ENCODE measurements at places on chromosomes 6 and 20.

DNA sequence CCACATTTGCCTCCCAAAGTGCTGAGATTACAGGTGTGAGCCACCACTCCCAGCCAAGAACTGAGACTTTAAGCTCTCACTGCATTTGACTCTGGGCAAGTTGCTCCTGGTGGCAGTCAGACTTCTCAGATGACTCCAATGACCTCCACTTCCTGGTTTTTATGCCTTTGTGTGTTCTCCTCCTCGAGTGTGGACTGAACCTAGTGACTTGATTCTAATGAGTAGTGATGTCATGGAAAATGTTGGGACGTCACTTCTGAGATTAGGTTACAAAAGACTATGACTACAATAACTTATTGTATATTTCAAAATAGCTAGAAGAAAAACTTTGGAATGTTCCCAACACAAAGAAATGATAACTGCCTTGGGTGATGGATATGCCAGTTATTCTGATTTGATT lies 12.0 kb downstream of the SPINT3 start:
- DNase-seq = no peak

DNA sequence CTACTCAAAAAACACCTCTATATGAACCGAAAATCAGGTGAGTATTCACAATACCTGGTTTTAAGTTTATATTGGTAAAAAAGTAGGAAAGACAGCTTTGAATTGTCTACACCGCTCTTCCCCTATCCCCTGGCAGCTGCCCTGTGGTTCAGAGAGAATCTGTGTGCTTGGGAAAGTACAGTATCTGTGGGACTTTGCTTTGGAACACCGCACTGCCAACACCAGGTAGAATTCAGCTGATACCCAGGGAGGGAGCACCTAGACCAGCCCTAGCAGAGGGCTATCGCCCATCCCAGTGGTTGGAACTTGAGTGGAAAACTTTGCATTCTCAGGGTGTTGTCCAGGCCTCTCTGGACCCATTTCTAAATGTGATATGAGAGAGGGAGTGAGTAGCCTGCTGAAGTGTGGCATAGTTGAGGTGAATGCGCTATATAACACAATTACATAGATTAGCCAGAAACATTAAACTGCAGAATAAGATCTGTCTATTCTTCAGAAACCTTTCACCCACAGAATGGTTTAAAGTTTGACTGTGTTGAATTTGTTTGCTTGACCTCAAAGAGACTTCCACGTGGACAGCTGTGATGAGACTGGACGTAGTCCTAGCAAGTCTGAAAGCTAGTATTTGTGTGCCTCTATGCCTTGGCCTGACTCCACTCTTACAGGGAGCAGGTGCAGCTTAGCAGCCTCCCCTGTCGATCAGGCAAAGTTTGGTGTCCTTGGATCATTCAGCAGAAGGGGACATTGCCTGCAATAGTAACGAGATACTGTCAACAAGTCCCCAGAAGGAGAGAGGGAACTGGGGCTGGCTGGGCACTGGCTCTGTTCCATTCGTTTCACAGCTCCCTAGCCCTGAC lies 11.5 kb upstream of the MPC1 start:
- DNase-seq = no peak

- DNase-seq = no peak
Observed at GRCh38 chr6:5540370-5540769, 279.1 kb downstream of the FARS2 start.

- DNase-seq = no peak
Observed at GRCh38 chr6:14440940-14441781, 323.6 kb downstream of the CD83 start.

- no peak for DNase-seq
Observed at GRCh38 chr20:24954151-24954550, 5.1 kb downstream of the CST7 start.

GRCh38 chr6:32940656-32941213 lies at the start of gene HLA-DMB:
Gene HLA-DMB, minus strand, starts transcription at chr6:32941028. Its CDS starts 221 bp downstream, at chr6:32940807.
- no peak for DNase-seq

GRCh38 chr6:20448828-20449227 lies 47.1 kb downstream of the E2F3 start:
- DNase-seq = no peak

- no peak for DNase-seq
Observed at GRCh38 chr20:47973519-47974233, 188.4 kb upstream of the SULF2 start.

GRCh38 chr20:50344232-50345071 lies 153.8 kb downstream of the CEBPB start:
- DNase-seq = no peak

- DNase-seq = no peak
Observed at GRCh38 chr6:160810238-160810637, 108.2 kb downstream of the PLG start.

GRCh38 chr6:52435345-52435744 lies 15.2 kb downstream of the EFHC1 start:
- no peak for DNase-seq

DNA sequence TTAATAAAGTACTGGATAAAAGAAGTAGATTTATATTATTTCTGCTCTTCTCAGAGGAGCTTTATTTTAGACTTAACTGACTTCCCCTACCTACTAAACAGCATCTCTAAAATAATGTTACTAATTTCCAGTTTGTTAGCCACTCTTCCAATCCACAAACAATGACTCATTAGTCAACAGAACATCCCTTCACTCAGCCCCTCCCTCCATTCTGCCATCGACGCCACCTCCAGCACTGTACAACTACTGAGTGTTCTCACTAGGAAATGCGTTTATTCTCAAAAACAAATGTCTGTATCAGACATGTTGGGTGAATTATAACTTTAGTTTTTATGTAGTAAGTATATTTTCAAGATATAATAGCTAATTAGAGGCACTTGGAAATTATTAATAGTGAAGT lies 427.0 kb downstream of the EYS start:
- DNase-seq = no peak

DNA sequence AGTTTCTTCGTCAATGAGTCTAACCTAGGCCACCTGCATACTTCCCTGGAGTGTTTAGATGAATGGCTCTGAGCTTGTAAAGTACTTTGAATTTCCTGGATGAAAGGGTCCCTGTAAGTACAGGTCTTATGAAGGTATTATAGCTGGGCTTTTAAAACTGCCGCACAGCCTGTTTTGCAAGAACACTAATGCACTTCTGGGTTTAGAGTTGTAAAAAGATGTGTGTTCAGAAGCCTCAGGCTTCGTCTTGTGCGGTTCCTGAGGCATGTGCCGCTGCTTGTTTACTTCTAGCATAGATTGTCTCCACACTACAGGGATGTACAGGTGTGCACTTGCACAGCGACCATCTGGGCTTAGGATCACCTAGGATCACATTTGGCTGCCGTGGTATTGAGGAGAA lies 324.5 kb downstream of the SOX4 start:
- no peak for DNase-seq

GRCh38 chr6:162862462-162862861 lies 134.7 kb downstream of the PACRG start:
- DNase-seq = no peak

DNA sequence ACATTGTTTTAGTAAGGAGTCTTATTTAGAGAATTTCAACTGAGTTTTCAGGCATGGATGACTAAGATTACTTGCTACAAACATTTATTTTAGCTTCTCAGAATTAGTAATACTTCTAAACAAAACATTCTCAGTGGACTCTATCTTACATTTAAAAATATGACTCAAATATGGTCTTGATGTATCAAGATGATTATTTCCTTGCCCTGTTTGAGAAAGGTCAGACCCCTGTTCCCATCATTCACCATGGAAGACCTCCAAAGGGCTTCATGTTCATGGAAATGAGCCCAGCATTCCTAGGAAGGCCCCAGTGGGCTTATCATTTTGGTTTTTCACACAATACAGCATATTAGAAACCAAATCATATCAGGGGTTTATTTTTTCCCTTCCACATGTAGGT lies 24.6 kb upstream of the TRPC4AP start:
- no peak for DNase-seq

DNA sequence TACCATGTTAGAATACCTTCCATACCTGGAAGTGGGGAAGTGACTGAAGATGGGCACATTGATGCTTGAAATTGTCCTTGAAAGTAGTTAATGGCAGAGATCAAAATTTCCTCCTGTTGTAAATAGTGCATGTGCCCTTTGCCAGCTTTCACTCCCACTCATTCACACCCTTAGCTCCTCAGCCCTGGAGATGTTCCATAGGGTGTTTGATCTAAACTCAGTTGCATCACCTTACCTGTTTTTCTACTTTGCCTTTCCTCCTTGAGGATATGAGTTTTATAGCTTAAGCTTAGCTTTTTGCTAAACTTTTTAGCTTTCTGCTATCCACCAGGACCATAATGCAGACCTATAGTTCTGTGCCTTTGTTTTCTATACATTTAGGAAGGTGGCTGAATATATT lies 69.0 kb downstream of the CEP57L1 start:
- DNase-seq = no peak

GRCh38 chr6:84220809-84221409 lies 6.5 kb downstream of the CEP162 start:
- DNase-seq = no peak

DNA sequence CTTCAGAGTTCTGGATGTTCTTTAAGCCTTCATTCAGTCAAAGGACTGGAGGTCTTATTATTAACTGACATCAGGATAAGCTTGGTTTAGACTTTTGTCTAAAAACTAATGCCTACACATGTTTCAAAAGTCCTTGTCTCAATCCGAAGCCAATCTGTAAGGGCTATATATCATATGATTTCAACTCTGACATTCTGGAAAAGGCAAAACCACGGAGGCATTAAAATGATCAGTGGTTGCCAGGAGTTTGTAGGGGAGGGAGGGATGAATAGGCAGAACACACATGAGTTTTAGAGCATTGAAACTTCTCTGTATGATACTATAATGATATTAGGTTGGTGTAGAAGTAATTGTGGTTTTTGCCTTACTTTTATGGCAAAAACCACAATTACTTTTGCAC lies 1285.8 kb upstream of the CITED2 start:
- DNase-seq = no peak

GRCh38 chr20:36624068-36624943 lies 18.7 kb downstream of the RAB5IF start:
- DNase-seq = no peak

DNA sequence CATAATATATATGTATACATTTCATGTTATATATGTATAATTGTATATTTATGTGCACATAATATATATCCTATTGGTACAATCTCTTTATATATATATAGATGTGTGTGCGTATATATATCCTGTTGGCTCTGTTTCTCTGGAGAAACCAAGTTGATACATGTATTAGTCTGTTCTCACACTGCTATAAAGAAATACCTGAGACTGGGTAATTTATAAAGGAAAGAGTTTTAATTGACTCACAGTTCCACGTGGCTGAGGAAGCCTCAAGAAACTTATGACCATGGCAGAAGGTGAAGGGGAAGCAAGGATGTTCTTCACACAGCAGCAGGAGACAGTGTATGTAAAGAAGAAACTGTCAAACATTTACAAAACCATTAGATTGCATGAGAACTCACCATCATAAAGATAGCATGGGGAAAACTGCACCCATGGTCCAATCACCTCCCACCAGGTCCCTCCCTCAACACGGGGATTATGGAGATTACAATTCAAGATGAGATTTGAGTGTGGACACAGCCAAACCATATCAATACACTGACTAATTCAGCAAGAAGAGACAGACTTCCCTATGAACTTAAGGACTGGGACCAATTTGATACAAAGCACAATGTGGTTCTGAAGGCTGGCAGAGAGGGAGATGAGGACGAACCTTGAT lies 14.0 kb downstream of the CST3 start:
- no peak for DNase-seq

DNA sequence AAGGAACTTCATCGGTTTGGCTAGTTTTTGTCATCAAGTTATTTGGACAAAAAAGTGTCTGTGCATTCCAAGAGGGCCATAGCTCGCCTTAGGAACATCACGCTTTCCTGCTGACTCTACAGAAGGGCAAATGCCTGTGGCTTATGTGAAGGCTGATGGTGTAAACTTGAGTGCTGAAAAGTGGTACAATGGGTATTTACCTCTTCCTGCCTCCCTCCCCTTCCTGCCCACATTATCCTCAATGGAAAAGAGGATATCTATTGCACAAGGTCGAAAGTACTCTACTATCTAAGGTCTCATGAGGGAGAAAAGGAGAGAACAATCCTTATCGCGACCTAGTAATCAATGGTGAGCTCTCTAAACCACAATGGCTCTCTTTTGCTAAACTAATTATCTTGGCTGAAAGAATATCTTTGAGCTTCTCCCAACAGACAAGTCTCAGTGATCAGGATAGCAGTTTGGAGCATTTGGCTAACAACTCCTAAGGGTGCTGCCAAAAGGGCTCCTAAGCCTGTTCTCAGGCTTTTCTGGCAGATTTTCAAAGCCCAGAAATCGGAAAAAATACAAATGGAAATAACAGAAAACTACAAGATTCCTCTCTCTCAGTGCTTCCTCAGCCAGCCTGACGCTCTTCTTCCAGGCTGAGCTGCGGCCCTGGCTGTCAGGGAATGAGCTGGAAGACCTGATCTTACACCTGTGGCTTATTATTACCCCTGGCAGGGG lies 42.6 kb upstream of the ENPP1 start:
- DNase-seq = no peak

DNA sequence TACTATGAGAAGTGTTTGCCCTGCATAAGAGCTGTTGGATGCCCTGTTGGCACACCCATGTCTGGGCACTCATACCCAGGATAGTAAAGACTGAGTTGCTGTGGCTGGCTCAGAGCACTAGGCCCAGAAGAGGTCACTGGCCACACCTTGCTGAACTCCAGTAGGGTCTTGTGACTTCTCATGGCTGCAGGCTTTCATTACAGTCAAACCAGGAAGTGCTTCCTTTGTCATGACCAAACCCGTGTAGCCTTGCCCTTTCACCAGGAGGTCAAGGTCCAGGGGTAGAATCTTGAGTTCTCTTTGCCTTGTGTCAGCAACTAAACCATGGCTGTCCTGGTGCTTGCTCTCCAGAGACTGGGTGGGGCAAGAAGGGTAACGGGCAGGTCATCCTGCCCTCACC lies 49.5 kb downstream of the CD164 start:
- DNase-seq = no peak

DNA sequence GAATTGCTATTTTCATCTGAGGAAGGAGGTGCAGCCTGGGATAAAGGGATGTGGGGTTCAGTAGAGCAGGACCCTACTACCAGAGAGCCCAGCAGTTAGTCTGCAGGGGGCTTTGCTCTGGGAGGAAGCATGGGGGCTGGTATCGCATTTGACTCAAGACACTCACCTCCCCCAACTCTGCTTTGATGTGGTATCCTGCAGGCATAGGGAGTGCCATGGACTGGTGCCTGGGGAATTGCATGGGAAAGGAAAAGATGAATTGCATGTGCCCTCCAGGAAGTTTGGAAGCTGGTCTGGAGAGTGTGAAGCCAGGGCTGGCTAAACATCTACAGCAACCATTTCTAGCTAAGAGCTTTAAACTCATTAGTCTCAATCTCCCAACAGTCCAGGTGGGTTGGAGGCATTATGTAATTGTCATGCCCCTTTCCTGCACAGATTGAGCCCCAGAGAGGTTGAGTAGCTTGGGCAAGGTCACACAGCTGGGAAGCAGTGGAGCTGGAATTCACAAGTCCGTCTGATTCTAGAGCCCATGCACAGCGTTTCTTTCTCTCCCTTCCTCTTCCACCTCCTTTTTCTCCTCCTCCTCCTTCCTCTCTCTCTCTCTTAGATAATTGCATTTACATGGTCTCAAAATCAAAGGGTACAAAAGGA lies 26.2 kb upstream of the PNPLA1 start:
- DNase-seq = no peak
